ENCODE measurements at places on chromosomes 12 and 14.

- DNase-seq = no peak
Observed at GRCh38 chr14:78425330-78425729, 255.2 kb downstream of the NRXN3 start.

GRCh38 chr12:40560848-40561247 is 131.4 kb upstream of the CNTN1 start:
- no peak for DNase-seq

GRCh38 chr14:50578433-50578832 is 18.5 kb downstream of the ATL1 start:
- no peak for DNase-seq

DNA sequence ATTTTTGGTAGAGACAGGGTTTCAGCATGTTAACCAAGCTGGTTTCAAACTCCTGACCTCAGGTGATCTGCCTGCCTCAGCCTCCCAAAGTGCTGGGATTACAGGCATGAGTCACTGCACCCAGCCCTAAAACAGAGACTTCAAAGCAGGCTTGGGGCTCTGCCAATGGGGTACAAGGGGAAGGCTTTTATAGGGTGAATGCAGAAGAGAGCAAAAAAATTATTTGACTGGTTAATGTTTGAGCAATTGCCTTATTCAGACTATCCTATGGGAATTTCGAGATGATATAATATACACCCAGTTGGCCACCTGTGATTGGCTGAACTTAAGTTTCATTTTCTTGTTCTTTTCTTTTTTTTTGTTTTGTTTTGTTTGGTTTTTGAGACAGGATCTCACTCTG is 31.5 kb upstream of the ACTN1 start:
- DNase-seq = no peak

GRCh38 chr14:69726761-69727511 is 40.0 kb upstream of the SRSF5 start:
- DNase-seq = no peak

DNA sequence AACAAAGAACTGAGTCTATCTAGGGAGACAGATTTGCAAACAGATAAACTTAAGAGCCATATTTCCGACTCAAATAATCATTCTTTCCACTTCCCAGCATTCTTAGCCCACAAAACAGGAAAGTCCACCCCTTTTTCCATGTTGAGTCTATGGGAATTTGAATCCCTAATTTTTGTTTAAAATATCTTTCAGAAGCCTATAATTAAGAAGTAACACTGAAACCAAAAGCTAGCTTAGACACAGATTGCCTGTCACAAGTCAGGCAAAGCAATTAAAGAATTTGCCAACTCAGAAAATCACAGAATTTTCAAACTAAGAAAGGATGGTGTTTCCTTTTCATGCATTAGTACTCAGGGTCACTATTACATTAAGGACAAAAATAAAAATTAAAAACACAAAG is 17.0 kb downstream of the ATP2B1 start:
- no peak for DNase-seq

DNA sequence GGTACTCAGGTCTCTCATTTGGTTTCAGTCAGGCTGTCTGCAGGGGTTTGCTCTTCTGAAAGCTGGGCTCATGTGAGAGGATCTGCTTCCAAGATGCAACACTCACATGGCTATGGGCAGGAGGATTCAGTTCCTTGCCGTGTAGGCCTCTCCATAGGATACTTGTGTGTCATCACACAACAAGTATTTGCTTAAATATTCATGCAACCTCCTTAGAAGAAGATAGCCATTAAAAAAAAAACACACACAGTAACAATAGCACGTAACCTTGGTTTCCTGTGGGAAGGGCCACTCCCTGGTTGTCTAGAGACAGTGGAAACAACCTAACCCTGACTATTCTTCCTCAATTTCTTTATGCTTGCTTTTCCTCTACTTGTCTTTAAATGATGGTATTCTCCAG is 31.8 kb upstream of the CLEC4E start:
- DNase-seq = no peak

GRCh38 chr14:81801921-81802320 is 268.3 kb upstream of the SEL1L start:
- no peak for DNase-seq

DNA sequence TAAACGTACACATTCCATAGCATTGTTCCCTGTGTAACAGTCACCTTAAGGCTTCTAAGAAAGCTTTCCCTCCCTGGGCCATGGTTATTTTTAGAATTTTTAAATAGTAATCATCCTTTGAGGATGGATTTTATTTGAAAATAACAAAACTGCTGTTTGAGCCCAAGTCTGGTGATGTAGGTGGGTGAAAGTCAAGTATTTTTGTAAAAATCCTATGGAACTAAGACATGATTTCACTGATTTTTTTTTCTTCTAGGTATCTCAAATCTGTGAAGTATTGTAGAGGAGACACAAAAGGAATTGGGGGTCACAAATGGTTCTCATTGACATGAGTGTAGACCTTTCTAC is 1.4 kb downstream of the ISCU start:
- no peak for DNase-seq

DNA sequence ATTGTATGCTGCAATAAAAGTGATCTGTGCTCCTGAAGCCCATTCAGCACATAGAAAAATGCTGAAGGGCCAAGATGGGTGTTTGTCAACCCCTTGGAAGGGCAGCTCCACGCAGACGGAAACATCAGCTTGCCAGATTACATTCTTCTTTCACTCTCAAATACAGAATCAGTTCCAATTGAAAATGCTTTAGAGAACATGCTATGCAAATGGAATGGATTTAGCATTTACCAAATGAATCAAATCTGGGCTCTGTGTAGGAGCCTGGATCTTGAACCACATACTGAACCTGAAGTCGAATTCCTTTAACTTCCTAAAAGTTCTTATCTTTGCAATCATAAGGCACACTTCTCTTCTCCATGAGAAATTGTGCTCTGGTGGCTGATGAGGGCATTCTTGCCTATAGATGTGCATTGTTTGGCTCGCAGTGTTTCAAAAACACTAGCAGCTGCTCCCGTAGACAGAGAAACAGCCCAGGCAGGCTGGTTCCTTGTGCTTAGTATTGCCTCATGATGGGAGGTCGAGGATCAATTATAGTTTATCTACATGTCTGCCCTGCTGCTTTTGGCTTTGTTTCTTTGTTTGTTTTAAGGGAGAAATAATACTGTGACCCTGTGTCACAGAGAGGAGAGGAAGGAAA is 489.8 kb upstream of the FLRT2 start:
- no peak for DNase-seq

GRCh38 chr14:21933681-21934080 is 260.1 kb upstream of the OR4E1 start:
- DNase-seq = no peak
